ENCODE measurements at places on chromosomes 13 and 19. TPM values are rescaled to one million over a fixed set of nuclear protein-coding genes. Genes with fewer than 3 reads are reported as not detected.

DNA sequence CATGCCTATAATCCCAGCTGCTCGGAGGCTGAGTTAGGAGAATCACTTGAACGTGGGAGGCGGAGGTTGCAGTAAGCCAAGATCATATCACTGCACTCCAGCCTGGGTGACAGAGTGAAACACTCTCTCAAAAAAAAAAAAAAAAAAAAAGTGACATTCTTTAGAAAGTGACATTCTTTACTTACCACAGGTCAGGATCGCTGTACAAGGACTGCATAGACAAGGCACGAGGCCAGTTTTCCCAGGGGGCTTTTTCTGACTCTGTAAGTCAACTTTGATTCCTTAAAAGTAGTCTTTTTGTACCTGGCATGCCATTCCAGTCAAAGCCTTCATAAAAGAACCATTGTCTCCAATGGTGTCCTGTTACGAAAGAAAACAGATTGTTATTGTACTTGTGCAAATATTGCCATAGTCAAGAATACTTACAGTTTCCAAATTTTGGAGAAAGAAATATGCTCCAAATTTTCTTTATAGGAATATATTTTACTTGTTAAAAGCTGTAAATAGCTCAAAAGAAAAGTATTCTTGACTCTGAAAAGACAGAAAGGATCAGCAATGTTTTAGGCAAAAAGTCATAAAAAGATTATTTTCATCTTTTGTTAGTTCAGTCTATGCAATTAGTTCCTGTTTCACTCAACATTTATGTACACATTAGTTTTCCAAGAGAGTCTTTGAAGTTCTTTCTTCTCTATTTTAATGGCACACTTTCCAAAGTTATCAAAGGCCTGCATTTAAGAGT, 39.3 kb downstream of the CEACAM1 start:
- H3K4me1 ChIP-seq = no peaks in the 10 kb centered on the region
- H3K4me3 ChIP-seq = no peak overlapping the region
- DNase-seq = no peak
- H3K27me3 ChIP-seq = no peaks in the 10 kb centered on the region
- H3K27ac ChIP-seq = no peak overlapping the region

DNA sequence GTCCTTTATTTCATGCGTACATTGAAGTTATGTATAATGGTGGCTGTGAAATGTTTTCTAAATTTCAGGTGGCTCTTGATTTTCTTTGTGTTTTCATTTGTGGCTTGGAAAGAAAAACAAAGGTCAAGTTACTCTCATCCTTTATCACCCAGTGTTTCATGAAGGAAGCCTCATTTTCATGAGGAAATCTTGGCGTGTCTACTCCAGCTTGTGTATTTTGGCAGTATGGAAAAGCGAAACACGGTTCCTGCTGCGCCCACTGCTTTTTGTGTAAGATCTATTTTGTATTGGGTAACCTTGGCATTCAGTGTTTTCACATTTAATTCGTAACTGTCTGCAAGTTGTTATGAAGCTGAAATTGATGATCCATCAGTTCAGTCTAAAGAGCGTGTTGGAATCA, 147.0 kb upstream of the RNF113B start:
- H3K27me3 ChIP-seq = no peaks in the 10 kb centered on the region
- no peak overlapping the region for H3K4me3 ChIP-seq
- H3K4me1 ChIP-seq = no peaks in the 10 kb centered on the region
- H3K27ac ChIP-seq = no peak overlapping the region

- no peaks in the 10 kb centered on the region for H3K4me1 ChIP-seq
- DNase-seq = no peak
- H3K4me3 ChIP-seq = no peak overlapping the region
- H3K36me3 ChIP-seq = no peaks in the 10 kb centered on the region
Observed at GRCh38 chr19:3852177-3852511, 16.7 kb downstream of the ZFR2 start.

Gene REEP6
- total RNA-seq = 1.6 TPM

DNA sequence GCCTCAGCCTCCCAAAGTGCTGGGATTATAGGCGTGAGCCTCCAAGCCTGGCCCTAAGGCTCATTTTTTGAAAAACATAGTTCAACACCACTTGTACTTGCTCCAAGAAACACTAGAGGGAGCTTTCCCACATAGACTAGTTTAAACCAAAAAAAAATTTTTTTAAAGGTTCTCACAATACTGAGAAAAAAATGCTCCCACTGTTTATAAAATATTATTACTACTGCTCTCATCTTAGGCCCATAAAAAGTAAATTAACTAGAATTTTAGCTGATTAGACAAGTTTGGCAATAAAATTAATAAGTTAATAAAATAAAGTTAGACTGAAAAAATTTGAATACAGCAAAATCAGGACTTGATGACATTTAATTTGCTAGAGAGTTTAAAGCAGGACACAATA, 109.5 kb downstream of the TBC1D4 start:
- no peak for DNase-seq
- H3K36me3 ChIP-seq = no peaks in the 10 kb centered on the region
- no peak overlapping the region for H3K27ac ChIP-seq
- no peaks in the 10 kb centered on the region for H3K27me3 ChIP-seq

Gene PODNL1
- total RNA-seq = 3.5 TPM

Gene DMKN
- total RNA-seq = 53.7 TPM

- no peak for DNase-seq
- H3K36me3 ChIP-seq = peaks cover 26% of the 10 kb centered on the region
- no peaks in the 10 kb centered on the region for H3K27me3 ChIP-seq
- H3K4me1 ChIP-seq = peaks cover 4% of the 10 kb centered on the region
- no peak overlapping the region for H3K27ac ChIP-seq
Observed at GRCh38 chr13:45352031-45352430, 11.0 kb upstream of the TPT1 start.

Gene ZNF730
- not detected for total RNA-seq

All from thoracic aorta (tissue), 2 donors.